Effector memory CD8-positive, alpha-beta T cell (primary cell): ENCODE measurements at places on chromosomes 4 and X.

- no peak for DNase-seq
Observed at GRCh38 chr4:87092389-87093141, 127.9 kb downstream of the KLHL8 start.

DNA sequence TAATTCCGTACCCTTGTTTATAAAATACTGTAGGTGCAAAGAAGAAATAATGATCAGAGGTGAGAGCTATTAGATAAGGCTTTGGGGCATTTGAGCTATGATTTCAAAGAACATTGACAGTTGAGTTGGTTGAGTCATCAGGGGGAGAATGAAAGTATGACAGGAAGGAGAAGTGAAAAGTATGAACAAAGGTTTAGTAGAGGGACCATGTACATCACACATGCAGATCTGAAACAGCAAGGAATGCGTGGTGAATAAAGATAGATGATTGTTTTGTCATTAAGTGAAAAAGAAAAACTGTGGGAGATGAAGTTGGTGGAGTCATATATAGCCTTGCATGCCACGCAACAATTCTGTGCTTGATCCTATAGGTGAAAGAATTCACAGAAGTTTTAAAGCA is 163.1 kb downstream of the ARAP2 start:
- no peak for DNase-seq

GRCh38 chrX:74949717-74950116 is 24.5 kb upstream of the NEXMIF start:
- DNase-seq = no peak

- no peak for DNase-seq
Observed at GRCh38 chrX:14738643-14739042, 134.2 kb downstream of the FANCB start.

GRCh38 chrX:103918050-103918449 is 44.4 kb upstream of the TMSB15B start:
- peak; percentile 22 for DNase-seq

- DNase-seq = no peak
Observed at GRCh38 chrX:132294192-132294591, 74.9 kb upstream of the RAP2C start.

GRCh38 chr4:181504924-181505323 is 738.3 kb upstream of the TENM3 start:
- no peak for DNase-seq

DNA sequence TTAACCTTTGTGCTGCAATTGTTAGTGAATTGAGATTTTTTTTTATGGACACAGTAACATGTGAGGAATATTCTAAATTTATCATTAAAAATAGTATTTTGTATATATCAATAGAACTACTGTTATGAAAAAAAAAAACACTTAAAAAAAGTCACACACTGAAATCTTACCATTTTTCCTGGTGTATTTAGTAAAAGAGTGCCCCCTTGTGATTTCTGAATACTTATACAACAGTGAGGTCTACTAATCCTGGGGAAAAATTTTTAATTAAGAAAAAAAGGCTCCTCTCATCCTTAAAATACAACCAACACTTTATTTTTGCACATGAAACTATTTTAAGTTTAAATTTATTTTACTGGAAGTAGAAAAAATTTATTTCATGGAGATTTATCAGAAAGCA is 56.4 kb upstream of the SPOCK3 start:
- no peak for DNase-seq

GRCh38 chr4:85084371-85085094 is 118.0 kb upstream of the WDFY3 start:
- no peak for DNase-seq

GRCh38 chrX:40415675-40416074 is 165.1 kb upstream of the ATP6AP2 start:
- no peak for DNase-seq

DNA sequence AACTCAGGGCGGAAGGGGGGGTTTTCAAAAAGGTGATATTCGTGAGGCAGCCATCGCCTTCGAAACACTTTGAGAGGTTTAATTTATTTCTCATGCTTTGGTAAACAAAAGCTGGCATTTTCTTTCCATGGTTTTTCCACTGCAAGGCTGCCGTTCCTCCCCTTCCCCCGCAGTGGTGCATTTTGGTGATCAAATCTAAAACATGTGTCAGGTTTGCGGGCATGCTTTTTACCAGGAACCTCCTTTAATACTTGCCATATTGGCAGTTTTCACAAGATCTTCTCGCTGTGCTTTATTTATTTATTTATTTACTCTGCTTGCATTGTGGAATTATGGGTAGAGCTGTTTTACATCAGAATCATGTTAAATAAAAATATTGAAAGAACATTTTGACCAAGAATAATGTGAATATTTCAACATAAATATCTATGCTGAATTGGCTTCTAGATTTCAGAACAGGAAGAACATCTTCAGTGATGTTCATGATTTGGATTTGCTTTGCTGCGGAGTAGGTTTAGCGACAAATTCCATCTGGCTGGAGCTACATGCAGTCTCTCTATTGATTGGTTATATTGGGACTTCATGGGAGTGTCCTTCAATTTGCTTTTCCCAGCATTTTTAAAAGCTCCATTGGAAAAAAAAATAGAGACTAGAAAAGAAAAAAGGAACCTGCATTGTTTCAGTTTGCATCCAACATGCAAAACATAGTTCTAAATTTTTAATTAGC is 54.4 kb downstream of the STOX2 start:
- no peak for DNase-seq

DNA sequence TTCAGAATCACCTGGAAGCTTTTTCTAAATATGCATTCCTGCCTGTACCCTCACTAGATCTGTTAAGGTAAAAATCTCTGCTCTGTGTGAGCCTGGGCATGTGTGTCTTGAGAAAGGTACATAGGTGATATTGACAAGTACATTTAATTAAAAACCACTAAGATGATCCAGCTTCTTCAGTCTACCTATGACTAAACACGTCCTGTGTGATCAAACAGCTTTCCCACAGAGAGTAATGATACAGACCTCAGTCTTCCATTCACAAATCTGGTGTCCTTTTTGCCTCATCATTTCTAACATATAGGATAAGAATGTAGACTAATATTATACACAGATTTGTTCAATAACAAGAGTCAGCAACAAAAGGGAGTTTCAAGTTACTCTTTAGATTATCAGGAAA is 42.6 kb downstream of the GALNT7 start:
- DNase-seq = no peak

DNA sequence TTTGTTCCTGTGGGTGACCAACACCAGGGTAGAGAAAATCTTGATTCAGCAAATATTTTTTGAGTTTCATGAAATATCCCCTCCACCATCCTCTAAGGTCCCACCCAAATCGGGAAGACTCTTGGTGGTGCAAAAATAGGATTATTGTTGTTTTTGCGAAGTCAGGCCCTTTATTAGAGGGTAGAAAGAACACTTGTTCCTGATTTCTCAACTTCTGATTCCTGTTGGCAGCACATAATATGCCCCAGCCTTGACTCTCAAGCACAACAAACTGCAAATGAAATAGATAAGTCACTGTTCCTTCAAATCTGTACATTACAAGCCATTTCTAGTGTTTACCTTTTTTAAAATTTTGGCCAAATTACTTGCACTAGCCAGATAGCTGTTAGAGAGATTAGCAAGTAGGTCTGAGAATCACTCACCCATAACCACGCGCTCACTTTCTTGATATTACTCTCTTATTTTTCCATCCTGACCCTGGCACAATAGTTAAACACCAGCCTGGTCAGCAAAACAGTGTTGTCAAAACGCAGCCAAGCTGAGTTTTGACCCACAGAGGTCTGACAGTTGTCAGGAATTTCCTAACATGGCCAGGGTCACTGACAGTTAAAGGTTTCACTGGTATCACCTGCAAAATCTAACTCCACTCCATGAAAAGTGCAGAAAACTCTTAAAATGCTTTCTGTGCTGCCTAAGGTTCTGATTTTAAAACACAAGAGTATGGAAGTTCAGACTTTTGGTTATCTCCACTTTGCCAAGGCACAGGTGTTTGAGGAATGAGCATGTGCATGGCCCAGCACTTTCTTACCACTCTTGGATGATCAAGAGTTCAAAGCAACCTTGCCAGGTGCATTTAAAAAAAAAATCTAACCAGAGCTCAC is 69.8 kb downstream of the RBM47 start:
- no peak for DNase-seq

DNA sequence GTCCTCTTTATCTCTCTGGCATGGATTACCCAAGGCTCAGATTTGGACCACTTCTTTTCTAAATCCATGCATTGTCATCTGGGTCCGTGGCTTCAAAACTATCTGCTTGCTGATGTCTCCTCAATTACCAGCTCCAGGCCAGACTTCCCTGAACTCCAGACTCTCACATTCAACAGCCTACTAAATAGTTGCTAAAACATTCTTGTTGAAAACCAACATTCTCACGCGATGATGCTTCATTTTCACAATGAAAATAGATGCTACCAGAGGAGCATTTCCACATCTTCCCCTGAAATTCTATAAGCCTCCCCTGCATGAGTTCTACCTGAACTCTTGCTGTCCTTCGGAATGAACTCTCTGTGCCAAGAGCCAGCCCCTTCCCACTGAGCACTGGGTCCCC is 5.2 kb upstream of the TLR6 start:
- DNase-seq = no peak

GRCh38 chr4:35189988-35190613 is 1054.2 kb downstream of the ARAP2 start:
- DNase-seq = no peak

DNA sequence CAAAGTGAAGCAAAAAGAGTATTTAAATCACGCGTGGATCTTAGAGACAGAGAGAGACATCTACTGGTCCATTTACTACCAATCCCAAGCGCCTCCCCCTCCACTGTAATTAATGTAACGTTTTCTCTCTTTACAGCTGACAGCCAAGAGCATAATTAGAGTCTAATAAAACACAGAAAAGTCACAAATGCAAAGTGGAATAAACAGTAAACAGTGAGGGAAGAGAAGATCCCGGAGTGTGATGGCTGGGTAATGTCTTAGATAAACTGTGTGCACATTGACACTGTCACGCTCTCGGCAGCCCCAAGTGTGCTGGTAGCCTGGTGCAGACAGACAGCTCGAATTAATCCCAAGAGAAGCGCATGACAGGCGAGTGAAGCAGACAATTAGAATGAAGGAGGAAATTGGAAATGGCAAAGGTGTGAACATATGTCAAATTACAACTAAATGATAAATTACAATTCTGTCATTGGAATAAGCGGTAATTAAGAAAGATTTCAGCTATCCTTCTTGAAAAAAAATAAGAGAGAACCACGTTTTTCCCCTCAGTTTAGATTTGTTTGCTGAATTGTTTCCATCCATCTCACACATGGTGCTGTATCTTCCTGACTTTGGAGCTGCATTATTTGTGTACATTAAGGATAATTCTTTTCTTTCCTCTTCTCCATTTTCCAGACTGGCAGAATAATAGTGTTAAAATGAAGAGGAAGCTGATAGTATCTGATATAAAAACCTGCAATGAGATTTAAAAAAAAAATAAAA is 100.1 kb downstream of the CXXC4 start:
- DNase-seq = no peak

DNA sequence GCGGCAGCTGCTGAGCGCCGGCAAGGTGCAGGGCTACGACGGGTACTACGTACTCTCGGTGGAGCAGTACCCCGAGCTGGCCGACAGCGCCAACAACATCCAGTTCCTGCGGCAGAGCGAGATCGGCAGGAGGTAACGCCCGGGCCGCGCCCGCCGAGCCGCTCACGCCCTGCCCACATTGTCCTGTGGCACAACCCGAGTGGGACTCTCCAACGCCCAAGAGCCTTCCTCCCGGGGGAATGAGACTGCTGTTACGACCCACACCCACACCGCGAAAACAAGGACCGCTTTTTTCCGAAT is 117.0 kb downstream of the DCTD start:
- no peak for DNase-seq

DNA sequence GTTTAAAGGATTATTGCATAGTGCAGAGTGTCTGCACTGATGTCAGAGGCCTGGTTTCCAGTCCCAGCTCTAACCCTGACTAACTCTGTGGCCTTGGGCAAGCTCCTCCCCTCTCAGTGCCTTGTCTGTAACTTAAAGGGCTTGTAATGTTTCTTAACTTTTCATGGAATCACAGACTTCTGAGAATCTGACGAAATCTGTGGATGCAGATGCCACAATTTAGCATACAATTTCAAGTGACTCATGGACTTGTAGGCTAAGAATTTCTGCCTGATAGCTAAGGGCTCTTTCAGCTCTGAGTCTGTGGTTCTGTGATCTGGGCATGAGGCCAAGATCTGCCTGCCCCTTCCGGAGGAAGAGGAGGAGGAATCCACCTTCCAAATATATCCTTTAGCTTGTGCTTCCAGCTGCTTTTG is 236.9 kb downstream of the AR start:
- DNase-seq = no peak

DNA sequence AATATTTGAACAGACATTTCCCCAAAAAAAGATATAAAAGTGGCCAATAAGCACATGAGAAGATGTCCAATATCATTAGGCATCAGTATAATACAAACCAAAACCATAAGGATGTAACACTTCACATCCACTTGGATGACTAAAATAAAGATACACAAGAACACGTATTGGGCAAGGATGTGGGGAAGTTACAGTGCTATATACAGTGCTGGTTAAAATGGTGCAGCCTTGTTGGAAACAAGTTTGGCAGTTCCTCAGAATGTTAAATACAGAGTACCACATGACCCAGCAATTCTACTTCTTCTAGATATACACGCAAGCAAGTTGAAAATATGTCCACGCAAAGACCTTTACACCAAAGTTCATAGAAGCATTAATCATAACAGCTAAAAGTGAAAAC is 58.9 kb downstream of the HAUS3 start:
- DNase-seq = no peak

DNA sequence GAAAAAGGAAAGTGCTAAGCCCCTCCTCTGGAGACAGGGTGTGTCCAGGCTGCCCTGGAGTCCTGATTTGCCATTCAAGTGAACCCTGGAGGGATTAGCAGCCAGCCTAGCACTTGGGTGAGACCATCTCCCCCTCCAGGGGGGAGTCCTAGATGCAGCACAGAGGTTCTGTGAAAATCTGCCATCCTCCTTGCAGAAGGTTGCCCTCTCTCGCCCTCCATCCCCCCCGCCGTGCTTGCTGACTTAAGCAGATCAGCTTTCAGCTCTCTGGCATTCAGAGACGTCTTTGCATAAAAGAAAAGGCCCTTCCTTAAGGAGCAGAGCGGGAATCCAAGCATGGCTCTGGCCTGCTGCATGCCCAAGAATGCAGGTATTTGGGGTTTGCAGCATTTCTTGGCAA is 102.1 kb upstream of the SCML1 start:
- no peak for DNase-seq

GRCh38 chr4:142408003-142408441 is 438.1 kb downstream of the INPP4B start:
- no peak for DNase-seq

DNA sequence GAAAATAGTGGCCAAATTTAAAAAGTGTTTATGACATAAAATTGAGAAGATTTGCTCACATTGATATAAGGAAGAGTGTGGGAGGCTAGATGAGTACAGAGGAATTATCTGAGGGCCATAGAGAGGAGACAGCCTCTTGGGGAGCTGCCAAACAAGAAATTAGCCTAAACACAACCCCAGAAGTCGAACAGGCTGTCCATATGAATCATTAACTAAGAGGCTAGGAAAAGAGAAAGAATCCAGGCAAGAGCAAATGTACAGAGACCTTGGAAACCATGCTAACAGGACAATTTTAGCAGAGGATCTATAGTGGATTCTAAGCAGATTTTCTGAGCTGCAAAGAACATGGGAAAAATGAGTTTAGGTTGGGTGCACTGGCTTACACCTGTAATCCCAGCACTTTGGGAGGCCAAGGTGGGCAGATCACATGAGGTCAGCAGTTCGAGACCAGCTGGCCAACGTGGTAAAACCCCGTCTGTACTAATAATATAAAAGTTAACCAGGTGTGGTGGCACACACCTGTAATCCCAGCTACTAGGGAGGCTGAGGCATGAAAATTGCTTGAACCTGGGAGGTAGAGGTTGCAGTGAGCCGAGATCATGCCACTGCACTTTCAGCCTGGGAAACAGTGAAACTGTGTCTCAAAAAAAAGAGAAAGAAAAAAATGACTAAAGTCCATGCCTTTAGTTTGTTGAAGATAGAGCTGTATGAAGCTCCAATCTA is 76.1 kb downstream of the NWD2 start:
- no peak for DNase-seq
